ENCODE measurements at places on chromosomes 7 and 10.
A peak's percentile ranks its signal among the peaks of the same experiment; 100 is the strongest.

DNA sequence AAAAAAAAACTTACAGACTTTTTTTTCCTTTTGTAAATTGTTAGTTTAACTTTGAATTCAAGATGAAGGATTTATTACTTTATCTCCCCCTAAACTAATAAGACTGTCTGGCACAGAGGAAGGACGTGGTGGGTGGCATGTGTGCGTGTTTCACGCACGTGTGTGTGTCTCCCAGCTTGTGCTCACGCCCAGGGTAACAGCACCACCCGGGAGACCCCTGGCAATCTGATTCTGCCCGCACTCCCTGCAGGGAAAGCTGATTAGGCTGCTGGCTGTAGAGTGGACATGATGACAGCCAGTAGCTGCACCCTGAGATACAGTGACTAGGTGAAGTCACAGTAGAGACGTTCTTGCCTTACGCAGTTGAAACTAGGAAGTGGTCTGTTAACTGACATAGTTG, 25.3 kb downstream of the WIPI2 start:
- no peak for DNase-seq

- no peak for DNase-seq
These were observed 108.0 kb downstream of the LRRTM3 start for GRCh38 chr10:67033878-67034277.

- no peak for DNase-seq
These were observed 80.8 kb downstream of the TMEM106B start for GRCh38 chr7:12291870-12292269.

DNA sequence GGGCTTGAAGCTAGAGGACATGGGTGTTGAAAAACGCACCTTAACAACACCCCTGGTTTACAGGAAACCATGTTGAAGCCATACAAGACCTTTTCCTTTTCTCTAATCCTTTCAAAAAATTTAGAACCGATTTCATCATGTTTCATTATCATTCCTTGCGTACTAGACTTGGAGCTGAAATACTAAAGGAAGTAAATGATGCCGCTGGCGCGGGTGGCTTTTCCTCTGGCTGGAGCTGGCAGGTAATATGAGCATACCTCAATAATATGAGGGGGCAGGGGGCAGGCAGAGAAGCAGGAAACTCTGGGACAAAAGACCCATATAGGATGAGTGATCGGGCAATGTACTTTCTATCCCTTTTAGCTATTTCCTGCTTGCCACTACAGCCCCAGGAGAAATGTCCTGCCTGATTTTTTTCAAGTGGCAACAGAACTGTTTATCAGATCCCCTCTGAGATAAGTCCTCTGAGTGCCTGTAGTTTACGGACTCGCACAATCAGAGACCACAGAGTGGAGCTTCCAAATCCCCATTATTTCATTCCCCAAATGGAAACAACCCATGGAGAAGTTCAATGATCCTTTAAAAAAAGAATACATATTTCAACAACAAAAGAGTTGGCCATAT, 450.1 kb downstream of the KCNMA1 start:
- DNase-seq = no peak

- no peak for DNase-seq
These were observed 854 bp downstream of the CTBP2 start for GRCh38 chr10:125159486-125159931.

GRCh38 chr10:12403119-12403518, 53.8 kb downstream of the CAMK1D start:
- DNase-seq = no peak

GRCh38 chr10:102580230-102580629, 64.0 kb upstream of the TRIM8 start:
- no peak for DNase-seq

DNA sequence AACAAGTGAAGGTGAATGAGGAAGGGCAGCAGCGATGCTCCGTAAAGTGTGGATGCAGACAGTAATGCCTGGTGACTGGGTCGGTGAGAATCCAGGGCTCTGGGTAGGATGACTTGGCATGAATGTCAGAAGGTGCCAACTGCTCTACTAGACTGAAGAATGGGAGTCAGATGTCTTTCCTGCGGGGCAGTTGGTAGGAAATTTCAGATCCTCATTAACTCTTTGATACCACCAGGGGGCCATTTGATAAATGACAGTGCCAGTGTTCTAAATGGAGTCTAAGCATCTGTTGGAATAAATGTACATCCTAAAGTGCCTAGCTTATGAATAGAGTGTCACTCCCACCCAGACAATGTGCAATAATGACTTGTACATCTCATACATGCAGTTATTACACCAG, 462.0 kb downstream of the GRM8 start:
- no peak for DNase-seq

- DNase-seq = no peak
These were observed 39.6 kb upstream of the CNPY1 start for GRCh38 chr7:155585951-155586350.

DNA sequence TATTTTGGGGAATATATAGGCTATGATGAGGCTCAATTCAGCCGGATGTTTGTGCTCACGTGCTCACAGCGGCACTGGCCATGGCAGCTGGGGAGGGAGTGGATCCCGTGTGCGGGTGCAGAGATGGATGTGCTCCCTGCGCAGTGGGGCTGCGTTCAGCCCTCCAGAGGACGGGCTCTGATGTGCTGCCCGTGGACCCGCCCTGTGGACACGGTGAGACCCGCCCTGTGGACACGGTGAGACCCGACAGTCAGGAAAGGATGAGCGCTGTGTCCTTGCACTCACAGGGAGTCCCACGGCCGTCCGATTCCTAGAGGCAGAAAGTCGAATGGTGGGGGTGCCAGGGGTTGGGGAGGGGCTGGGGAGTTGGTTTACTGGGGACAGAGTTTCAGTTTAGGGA, 89.0 kb downstream of the DNAJB6 start:
- DNase-seq = no peak

- DNase-seq = no peak
These were observed 109.5 kb upstream of the ZEB1 start for GRCh38 chr10:31209478-31209877.

DNA sequence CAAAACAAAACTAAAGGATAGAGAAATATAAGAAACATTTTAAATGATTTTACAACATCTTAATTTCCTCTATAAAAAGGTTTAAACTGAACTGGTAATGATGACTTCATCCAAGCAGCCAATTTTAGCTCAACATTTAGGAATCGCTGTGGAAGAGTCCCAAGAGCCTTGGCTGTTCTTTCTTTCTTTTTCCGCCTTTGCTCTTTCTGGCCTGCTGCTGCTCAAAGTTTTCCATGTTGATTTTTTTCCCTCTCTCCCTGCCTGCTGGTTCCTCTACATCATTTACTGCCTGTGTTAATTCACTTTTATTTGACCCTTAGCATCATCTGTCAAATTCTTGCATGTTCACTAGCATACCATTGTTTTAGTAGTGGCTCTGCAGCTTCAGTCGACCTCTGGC, 146.9 kb downstream of the EVX1 start:
- DNase-seq = no peak

DNA sequence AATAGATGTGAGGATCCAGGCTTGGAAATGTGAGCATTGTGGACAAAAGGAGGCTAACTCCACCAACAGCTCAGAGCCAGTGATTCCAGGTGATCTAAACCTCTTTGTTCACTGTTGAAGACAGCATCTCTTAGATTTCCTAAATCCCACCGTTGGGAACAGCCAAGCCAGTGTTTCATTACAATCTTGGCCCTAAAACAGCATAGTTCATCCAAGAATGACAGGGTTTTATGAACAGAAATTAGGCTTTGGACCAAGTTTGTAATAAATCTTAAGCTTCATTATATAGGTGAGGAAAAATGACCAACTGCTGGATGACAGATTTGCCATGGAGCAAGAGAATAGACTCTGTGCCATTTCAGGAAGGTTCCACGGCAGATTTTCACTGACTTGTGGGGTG, 65.8 kb downstream of the MTURN start:
- DNase-seq = no peak

DNA sequence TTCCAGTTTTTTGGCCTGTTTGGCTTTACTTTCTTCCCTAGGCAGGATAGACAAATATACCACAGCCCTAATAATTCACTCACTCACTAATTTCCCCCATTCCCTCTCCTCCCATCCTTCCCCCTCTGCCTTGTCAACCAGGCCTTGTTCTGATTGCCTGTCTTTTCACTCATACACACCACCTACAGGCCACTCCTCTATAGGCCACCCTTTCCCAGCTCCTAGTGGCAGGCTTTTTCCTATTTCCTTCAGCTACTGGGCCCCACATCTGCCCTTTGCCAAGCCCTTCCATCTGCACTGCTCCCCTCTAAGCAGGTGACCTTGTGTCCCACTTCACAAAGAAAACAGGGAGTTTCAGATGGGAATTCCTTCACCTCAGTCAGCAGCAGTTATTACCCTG, 59.8 kb upstream of the MSRB2 start:
- DNase-seq = no peak

DNA sequence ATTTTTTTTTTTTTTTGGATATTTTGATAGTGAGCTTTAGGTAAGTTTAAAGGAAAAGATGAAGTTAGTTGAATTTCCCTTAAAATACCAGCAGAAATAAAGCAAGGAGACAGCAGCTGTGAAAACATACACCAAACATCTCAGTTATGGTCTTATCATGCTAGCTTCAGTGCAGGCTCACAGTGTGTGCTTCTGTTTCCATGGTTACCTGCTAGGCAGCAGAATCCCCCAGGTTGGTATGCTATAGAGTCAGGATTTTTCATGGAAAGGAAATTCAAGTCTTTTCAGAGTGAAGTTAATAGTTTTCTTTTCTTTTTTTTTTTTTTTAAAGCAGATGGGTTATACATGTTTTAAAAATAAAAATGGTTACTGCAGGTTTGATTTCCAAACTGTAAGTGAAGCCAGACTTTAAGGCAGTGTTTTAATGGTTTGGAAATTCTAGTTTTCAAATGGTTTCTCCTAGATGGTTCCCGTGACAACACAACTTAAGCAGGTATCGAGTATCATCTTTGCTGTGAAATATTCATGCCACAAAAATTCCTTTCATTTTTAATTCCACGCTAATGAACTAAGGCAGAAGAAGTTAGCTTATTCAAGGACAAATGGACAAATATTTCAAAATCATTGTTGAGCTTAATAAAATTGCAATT, 230.9 kb downstream of the BICC1 start:
- no peak for DNase-seq

DNA sequence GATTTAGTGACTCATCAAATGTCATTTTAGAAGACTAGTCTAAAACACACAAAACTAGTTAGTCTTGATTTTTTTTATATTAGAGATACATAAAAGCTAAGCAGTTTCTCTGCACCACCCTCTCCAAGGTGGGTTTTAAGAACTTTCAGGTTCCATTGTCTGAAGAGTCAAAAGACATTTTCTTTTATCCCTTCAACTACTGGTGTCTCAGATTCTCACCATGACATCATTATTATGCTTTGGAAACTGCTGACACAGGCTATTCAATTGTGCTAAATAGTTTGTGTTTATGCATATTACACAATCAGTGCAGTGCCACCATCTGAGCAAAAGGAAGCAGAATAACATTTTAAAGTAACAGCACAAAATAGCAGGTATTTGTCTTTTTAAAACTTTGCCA, 52.2 kb downstream of the IGF2BP3 start:
- DNase-seq = no peak

DNA sequence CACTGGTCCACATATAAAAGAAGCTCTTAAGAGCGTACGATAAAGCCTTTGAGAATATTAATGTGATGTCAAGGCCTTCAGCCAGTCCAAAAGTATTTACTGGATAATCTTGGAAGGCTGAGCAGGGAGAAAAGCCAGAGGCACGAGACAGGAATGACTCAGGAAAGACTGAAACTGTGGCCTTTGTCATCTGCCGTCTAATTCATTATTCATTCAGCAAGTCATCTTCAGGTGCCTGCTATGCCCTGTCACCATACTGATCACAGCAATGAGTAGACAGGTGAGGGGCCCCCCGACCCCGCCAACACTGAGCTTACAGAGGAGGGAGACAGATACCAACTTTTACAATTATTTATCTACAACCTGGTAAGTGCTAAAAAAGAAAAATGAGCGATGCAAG, 78.9 kb downstream of the VOPP1 start:
- no peak for DNase-seq

GRCh38 chr7:70338015-70338414, 739.7 kb downstream of the AUTS2 start:
- DNase-seq = no peak

DNA sequence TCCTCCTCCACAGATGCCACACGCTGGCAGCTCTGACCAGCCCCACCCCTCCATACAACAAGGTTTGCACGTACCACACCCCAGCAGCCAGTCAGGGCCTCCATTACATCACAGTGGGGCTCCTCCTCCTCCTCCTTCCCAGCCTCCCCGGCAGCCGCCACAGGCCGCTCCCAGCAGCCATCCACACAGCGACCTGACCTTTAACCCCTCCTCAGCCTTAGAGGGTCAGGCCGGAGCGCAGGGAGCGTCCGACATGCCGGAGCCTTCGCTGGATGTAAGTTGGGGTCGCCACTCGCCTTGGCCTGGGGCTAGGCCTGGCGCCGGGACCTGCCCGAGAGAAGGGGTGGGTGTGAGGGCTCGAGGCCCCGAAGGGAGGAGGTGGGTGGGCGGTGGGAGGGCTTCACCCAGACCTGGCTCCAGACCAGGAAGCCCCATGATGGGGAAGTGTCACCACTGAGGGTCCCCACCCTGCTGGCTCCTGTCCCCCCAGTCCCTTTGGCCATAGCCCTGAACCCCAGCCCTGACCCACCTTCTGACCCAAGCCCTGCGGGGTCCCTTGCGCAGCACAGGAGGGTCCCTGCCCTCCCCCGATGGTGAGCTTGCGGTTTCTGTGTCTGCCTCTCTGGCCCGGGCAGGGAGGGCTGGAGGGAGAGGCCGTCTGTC, 36.2 kb upstream of the PPIF start:
- no peak for DNase-seq

GRCh38 chr10:132687893-132688579, 97.9 kb downstream of the NKX6-2 start:
- no peak for DNase-seq

- no peak for DNase-seq
These were observed 389.6 kb upstream of the PODXL start for GRCh38 chr7:131945957-131946544.

DNA sequence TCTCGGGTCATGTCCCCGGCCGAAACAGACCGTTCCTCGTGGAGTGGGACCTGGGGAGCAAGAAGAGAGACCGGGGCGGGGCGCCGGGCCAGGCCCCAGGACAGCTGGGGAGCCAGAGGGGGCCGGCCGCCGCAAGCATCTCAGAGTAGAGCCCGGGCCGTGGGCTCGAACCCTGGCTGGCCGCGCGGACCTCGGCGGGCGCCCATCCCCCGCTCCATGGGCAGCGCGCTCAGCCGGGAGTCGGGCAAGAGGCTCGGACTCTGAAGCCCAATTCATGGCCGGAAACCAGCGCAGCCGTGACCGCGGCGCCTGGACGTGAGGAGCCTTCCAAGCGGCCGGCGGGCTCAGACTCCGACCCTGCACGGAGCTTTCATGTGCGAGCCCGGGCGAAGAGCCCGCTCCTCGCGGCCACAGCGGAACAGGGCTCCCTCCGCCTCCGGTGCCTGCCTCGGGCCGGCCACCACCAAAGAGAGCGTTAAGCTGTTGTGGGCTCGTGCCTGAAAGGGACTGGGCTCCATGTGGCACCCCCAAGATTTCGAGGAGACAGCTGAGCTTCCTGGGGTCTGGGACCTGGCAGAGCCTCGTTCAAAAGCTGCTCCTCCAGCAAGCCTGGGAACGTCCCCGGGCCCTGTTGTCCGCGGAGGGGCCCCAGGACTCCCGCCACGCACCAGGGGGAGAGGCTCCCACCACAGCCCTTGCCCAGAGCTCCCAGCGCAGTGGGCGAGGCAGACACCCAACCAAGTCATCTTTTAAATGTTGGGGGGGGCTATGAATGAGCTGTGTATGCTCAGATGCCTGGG, 757 bp upstream of the GRID1 start:
- no peak for DNase-seq

GRCh38 chr10:128178302-128178958, 52.2 kb upstream of the MKI67 start:
- DNase-seq = peak; percentile 16

GRCh38 chr7:15167912-15168311, 265.4 kb upstream of the DGKB start:
- no peak for DNase-seq
